ENCODE measurements at places on chromosomes 6 and 20.
A peak's percentile ranks its signal among the peaks of the same experiment; 100 is the strongest.

- no peaks in the 10 kb centered on the region for H3K4me1 ChIP-seq
- no peaks in the 10 kb centered on the region for H3K36me3 ChIP-seq
- H3K27me3 ChIP-seq: no peaks in the 10 kb centered on the region
Observed at GRCh38 chr6:98639089-98639635, 195.2 kb upstream of the POU3F2 start.

DNA sequence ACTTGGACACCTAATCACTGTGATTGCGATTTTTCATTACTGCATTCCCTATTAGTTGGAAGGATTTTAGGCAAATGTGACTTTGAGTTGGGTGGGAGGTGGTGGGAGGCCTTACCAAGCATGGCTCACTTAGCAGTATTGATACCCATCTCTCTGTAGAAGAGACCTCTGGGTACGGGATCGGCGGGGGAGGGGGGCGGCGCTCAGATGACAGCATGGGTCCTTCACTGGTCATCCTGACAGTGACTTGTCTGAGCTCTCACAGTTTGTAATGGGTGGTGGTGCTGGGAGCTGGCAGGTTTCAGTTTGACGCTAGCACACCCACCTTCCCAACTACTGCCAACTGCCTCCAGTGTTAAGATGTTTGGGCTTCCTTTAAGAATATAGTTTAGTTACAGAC, 231.4 kb downstream of the ARID1B start:
- no peaks in the 10 kb centered on the region for H3K36me3 ChIP-seq
- H3K27me3 ChIP-seq: no peaks in the 10 kb centered on the region
- no peak overlapping the region for H3K27ac ChIP-seq

DNA sequence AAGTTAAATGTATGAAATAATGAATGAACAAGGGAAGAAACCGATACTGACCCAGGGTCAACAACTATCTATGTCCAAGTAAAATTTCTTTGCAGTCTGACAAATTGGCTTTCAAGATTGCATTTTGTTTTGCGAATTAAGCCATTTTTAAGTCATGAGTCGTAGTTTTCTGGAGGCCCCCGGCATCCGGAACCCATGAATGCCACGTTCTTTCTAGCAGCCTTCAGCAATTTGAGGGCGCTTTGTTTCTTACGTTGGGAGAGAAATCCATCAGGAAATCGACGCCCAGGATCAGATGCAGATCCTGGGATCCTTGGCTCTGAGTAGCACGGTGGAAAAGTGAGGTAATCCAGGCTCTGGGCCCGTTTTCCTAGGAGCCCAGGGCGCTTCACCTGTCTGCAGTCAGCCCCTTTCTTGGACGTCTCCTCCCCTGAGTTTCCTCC, 309 bp upstream of the ABRACL start:
- H3K36me3 ChIP-seq: no peaks in the 10 kb centered on the region
- peaks cover 18% of the 10 kb centered on the region for H3K4me1 ChIP-seq
- no peaks in the 10 kb centered on the region for H3K27me3 ChIP-seq
- peak overlapping the region; percentile 65 for H3K27ac ChIP-seq
- DNase-seq: peak; percentile 76

DNA sequence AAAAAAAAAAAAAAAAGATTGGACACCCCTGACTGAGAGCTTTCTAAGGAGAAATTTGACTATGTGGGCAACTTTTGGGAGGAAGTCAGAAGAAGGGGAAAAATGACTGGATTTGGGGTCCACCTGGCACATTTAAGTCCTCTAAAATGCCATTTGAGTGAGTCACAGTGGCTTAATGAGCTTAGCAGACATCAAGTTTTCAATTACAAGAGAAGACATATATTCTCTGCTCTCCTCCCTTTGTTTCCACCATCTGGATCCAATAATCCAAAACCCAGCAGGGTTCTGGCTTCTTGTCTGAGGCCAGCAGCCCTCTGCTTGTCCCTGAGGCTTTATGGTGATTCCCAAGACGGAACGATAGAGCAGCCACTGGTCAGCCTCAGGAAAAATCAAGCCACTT, 6.9 kb downstream of the PI3 start:
- H3K4me3 ChIP-seq: no peak overlapping the region
- no peaks in the 10 kb centered on the region for H3K36me3 ChIP-seq

Measured in body of pancreas (tissue), 4 donors.